Uterus (tissue), 4 donors: ENCODE measurements at places on chromosomes 4 and X.

DNA sequence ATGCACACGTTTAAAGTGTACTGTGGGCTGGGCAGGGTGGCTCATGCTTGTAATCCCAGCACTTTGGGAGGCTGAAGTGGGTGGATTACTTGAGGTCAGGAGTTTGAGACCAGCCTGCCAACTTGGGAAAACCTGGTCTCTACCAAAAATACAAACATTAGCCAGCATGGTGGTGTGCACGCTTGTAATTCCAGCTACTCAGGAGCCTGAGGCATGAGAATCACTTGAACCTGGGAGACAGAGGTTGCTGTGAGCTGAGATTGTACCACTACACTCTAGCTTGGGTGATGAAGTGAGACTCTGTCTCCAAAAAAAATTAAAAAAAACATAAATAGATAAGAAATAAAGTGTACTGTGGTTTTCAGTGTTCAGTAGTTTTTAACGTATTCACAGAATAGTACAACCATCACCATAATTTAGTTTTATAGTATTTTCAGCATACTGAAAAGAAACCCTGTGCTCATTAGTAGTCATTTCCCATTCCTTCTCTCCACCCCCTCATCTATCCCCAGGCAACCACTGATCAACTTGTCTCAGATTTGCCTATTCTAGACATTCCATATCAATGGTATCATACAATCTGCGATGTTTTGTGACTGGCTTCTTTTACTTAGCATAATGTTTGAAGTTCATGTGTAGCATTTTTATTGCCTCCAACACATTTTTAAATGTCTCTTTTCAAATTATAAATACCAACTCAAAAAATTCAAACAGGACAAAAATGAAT lies 19.1 kb downstream of the SLAIN2 start:
- DNase-seq = no peak

GRCh38 chr4:144699565-144699964 lies 53.6 kb downstream of the HHIP start:
- DNase-seq = no peak

DNA sequence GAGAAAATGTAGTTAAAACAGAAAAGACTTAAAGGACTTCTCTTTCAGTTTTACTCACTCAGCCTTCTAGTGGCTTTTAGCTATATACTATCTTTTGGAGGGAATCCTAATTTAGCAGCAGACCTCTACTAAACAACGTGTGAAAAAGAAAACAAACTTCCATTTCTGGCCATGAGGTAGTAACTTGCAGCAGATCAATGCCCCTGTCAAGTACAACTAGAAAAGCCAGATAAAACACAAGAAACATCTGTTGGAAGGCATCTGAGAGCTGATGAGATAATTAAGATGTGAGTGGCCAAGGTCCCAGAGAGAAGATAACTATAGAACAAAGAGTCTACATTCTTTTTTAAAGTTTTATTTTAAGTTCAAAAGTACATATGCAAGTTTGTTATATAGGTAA lies 101.7 kb downstream of the CORIN start:
- no peak for DNase-seq

- no peak for DNase-seq
These were observed 51.4 kb upstream of the LSM6 start for GRCh38 chr4:146124023-146124680.

- DNase-seq = no peak
These were observed 16.8 kb downstream of the CLNK start for GRCh38 chr4:10667701-10668326.

DNA sequence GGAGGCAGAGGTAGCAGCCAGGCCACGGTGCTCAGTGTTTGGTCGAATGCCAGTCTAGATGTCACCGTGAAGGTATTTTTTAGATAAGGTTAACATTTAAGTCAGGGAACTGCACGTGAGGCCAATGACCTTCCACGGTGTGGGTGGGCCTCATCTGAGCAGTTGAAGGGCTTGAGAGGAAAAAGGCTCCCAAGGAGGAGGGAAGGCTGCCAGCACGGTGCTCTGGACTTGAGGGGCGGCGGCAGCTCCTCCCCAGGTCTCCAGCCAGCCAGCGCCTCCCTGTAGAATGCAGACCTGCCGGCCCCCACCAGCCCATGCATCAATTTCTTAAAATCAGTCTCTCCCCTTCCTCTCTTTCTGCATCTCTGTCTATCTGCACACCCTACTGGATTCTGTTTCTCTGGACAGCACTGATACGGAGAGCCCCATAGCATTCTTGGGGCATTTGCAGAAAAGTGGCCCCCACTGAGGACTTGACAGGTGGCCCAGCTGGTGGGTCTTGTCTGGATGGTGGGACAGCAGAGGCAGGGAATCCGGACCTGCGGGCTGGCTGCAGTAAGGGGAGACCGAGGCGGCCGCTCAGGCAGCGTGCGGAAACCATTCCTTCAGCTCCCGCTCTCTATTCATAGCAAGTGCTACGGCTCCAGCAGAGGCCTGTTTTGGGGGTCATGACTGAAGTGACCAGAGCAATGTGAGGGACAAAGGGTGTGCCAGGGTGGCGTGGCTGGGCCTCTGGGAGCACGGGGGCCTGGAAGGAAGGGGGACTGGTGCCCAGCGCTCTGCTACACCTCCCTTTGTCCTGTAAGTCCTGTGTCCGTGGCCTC lies 7.9 kb upstream of the RGS12 start:
- no peak for DNase-seq

GRCh38 chrX:115650916-115651315 lies 89.9 kb downstream of the PLS3 start:
- peak; percentile 25 for DNase-seq

DNA sequence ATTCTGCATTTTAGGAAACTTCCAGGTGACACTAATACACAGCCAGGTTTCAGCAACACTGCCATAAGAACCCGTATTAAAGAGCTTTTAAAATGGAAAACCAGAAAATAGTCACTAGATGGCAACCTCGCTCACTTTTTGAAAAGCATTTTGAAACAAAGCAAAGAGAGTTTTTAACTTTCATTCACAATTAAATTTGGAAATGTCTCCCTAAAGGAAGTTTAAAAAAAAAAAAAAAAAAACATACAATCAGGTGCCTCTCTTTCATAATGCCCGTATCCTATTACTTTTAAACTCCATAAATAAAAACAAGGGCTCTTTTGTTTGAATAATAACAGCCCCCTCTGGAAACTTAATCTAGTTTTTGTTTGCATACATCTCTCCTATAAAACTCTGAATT lies 20.3 kb downstream of the MEPE start:
- no peak for DNase-seq

DNA sequence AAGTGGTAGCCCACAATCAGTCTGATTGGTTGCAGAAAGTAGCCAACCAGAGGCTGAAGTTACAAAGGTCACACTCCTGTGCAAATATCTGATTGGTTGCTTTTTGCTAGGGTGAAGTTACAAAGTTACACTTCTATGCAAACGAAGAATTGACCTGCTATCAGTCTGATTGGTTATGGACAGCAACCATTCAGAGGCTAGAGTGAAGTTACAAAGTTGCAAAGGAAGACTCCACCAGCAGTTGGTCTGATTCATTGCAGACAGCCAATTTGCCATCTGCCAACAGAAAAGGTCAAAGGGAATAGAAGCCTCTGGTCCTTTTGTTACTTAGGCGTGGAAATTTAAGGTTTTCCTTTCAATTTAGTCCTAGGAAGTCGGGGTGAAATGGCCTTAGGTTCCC lies 377.7 kb downstream of the PRDM5 start:
- DNase-seq = no peak

DNA sequence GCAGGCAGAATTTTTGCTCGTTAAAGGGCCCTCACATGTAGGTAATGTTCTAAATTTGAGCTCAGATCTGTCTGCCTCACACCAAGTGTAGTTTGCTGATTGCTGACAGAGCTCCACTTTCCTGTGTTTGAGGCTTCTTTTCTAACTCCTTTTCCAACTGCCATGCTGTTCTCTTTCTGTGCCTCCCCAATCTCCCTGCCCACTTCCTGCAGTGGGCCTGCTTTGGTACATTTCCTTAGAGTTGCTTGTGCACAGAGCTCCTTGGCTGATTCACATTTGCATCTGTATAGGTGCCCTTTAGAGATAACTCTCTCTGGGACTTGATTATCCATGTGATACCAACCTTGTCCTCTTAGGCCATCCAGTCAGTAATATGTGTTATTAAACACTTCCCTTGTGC lies 4.5 kb downstream of the MED28 start:
- DNase-seq = no peak

- no peak for DNase-seq
These were observed 351.2 kb downstream of the ARHGAP24 start for GRCh38 chr4:85826060-85826678.

DNA sequence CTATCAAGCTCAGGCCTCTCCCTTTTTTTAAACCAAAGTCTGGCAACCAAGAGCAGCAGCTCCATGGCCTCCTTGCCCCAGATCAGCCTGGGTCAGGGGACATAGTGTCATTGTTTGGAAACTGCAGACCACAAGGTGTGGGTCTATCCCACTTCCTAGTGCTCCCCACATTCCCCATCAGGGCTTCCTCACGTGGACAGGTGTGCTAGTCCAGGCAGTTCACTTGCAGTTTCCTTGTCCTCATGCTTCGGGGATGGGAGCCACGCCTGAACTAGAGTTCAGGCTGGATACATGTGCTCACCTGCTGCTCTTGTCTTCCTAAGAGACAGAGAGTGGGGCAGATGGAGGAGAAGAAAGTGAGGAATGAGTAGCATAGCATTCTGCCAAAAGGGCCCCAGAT lies 21.5 kb downstream of the SLC34A2 start:
- DNase-seq = no peak

DNA sequence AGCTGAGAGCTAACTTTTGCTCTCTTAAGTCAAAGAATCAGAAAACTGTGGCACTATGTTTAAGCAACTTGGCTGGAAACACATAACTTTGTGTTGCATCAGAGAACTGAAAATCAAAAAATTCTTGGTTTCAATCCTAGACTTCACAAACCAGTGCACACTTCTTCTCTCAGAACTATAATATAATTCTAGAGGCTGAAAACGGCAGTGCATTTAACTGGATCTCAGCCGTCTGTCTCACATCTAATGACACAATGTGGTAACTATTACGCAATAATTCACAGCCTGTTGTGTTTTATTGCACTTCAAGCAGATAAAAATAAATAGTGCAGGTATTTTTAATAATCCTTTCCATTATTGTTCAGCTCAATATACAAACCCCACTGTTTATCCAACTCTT lies 260.6 kb upstream of the DIAPH2 start:
- DNase-seq = no peak

- DNase-seq = no peak
These were observed 208.5 kb upstream of the FAT1 start for GRCh38 chr4:186932196-186932595.

- DNase-seq = no peak
These were observed 1.9 kb upstream of the WAS start for GRCh38 chrX:48681539-48682183.

GRCh38 chr4:76306882-76307659 lies 538 bp downstream of the STBD1 start:
- peak; percentile 46 for DNase-seq

GRCh38 chr4:124318292-124318691 lies 394.2 kb downstream of the ANKRD50 start:
- no peak for DNase-seq

DNA sequence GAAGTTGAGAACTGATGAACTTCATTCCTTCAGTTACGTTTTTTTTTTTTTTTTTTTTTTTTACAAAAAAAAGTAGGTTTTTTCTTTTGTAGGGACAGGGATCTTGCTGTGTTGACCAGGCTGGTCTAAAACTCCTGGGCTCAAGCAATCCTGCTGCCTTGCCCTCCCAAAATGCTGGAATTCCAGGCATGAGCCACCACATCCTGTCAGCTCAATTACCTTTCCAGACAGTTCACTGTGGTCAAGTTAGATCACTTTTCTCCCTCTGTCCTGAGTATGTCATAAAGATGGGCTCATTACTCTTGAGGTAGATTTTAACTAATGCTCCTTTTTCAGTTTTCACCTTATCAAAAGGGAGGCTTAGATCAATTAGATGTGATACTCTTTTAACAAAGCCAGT lies 10.8 kb upstream of the NR3C2 start:
- DNase-seq = no peak

GRCh38 chr4:173461170-173461569 lies 62.3 kb upstream of the SCRG1 start:
- no peak for DNase-seq

- no peak for DNase-seq
These were observed 14.7 kb upstream of the DCHS2 start for GRCh38 chr4:154506253-154506652.

- no peak for DNase-seq
These were observed 4.9 kb upstream of the WDFY3 start for GRCh38 chr4:84971319-84971932.

- DNase-seq = no peak
These were observed 34.5 kb downstream of the IQCM start for GRCh38 chr4:149781150-149781549.

DNA sequence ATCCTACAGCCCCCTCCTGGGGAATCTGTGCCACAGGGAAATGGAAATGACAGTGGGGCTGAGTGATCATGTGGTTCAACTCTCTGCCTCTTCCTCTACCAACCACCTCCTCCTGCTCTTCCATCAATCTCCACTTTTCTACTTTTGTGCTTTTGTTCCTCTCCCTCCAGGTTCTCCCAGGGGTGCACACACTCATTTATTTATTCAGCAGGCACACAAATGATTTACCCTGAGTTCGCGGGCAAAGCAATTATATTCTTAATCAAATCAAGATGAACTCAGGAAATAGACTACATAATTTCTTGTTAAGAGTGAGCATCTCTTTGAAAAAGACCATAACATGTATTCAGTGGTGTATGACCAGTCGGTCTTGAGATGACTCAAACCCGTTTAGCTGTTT lies 69.2 kb downstream of the VCX3A start:
- DNase-seq = no peak

- no peak for DNase-seq
These were observed 162.7 kb downstream of the STIM2 start for GRCh38 chr4:27023366-27023765.

- DNase-seq = no peak
These were observed 240.3 kb upstream of the NDST3 start for GRCh38 chr4:117793845-117794480.

DNA sequence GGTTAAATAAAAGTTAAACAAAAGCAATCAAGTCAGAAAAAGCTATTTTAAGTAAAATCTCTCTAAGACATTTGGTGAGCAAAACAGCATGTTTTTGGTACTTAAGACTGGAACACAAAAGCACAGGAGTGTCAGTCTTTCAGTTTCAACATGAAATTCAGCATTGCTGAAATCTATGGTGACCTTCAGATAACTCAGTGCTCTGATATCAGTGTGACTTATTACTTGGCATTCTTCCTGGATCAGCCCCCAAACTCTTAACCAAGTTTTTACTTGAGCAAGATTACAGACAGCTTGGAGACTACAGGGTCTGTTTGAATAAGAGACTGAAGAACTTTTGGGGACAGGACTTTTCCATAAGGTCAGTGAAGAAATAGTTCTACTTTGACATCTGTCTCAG lies 437.2 kb downstream of the RAPGEF2 start:
- DNase-seq = no peak

GRCh38 chr4:13992975-13993520 lies 365.5 kb upstream of the BOD1L1 start:
- no peak for DNase-seq
